ENCODE measurements at places on chromosomes 3 and 15. TPM values are rescaled to one million over a fixed set of nuclear protein-coding genes. Genes with fewer than 3 reads are reported as not detected.

GRCh38 chr3:193991666-193992424 lies 144.1 kb upstream of the HES1 start:
- H3K4me3 ChIP-seq = no peak overlapping the region
- H3K27me3 ChIP-seq = peaks cover 7% of the 10 kb centered on the region
- no peak overlapping the region for H3K27ac ChIP-seq
- H3K4me1 ChIP-seq = no peaks in the 10 kb centered on the region
- no peaks in the 10 kb centered on the region for H3K36me3 ChIP-seq

GRCh38 chr15:89139613-89140499 lies 51.6 kb downstream of the ABHD2 start:
- no peak overlapping the region for H3K4me3 ChIP-seq
- H3K36me3 ChIP-seq = peaks cover 25% of the 10 kb centered on the region
- H3K4me1 ChIP-seq = peaks cover 40% of the 10 kb centered on the region
- no peaks in the 10 kb centered on the region for H3K27me3 ChIP-seq
- DNase-seq = no peak
- no peak overlapping the region for H3K27ac ChIP-seq

DNA sequence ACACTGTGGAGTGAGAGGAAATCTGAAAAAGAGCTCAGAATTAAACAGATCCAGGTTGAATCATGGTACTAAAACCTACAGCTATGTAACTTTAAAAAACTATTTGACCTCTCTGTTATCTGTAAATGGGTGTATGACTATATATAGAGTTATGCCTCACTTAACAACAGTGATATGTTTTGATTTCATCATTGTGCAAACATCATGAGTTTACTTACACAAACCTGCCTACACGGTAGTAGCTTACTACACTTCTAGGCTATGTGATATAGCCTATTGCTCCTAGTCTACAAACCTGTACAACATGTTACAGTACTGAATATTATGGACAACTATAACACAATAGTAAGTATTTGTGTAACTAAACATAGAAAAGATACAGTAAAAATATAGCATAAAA lies 191.6 kb upstream of the MEIS2 start:
- DNase-seq = no peak
- H3K27ac ChIP-seq = no peak overlapping the region
- no peak overlapping the region for H3K4me3 ChIP-seq
- no peaks in the 10 kb centered on the region for H3K27me3 ChIP-seq
- H3K36me3 ChIP-seq = no peaks in the 10 kb centered on the region

DNA sequence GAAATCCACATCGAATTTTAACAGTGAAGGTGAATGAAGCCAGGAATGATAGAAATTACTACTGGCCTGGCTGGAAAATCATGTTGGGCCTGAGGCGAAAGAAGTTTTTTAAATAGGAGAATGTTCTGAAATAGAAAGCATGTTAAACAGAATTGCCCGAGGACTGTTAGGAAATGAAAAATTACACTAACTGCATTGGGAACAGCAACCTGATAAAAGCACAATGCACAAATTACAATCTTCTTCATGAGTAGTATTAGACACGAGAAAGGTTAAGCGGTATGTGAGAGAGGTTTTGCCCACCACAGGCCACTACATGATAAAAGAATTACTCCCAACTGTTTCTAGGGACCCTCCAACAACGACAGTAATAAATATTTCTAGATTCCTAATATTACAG lies 18.9 kb downstream of the GBE1 start:
- no peaks in the 10 kb centered on the region for H3K27me3 ChIP-seq
- H3K4me3 ChIP-seq = no peak overlapping the region
- peaks cover 11% of the 10 kb centered on the region for H3K36me3 ChIP-seq
- H3K27ac ChIP-seq = no peak overlapping the region
- peaks cover 7% of the 10 kb centered on the region for H3K4me1 ChIP-seq

DNA sequence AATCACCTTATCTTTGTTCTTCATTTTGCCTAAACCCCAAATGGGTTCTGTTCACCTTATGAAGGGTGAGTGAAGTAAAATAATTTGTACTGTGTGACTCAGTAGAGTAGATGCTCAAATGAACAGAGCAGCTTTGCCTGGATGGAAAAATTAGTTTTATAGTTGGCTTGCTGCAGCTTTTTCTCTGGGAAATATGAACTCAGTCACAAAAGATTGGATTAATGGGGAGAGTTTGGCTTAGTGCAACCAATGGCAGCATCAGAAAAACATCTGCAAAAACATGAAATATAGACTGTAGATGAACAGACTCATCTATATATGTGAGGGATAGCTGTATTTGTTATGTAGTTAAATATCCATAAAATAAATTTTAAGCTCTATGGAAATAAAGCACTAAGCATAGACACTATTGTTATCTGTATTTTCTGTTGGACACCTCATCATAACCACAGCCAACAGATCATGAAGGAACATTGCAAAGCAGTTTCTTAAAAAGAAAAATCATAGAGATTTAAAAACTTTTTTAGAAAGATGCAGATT lies 181.3 kb downstream of the ECT2 start:
- no peak overlapping the region for H3K4me3 ChIP-seq
- DNase-seq = no peak
- H3K27ac ChIP-seq = no peak overlapping the region

GRCh38 chr3:57093971-57094535 lies 33.6 kb downstream of the SPATA12 start:
- H3K27me3 ChIP-seq = peaks cover 7% of the 10 kb centered on the region
- no peak for DNase-seq
- no peak overlapping the region for H3K27ac ChIP-seq
- H3K4me3 ChIP-seq = no peak overlapping the region
- H3K36me3 ChIP-seq = no peaks in the 10 kb centered on the region

DNA sequence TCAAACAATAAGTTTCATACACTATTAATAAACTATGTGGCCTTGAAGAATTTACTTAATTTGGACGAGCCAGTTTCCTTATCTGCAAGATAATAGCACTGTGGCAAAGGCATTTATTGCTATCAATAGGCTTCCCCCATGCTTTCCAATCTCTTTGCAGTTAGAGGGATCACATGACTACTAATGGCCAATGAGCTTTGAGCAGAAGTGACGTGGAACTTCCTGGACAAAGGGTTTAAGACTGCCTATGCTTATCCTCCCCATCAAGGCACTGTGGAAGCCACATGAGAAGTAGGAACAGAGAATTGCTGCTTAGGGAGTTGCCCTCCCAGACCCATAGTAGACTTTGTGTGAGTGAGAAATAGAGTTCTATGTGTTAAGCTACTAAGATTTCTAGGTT lies 16.7 kb upstream of the ZMAT3 start:
- H3K27me3 ChIP-seq = no peaks in the 10 kb centered on the region
- H3K36me3 ChIP-seq = no peaks in the 10 kb centered on the region
- DNase-seq = no peak
- no peak overlapping the region for H3K27ac ChIP-seq

GRCh38 chr3:194369522-194370279 lies at the start of gene LRRC15:
LRRC15 (minus strand) TSS chr3:194369743; CDS start chr3:194361043, 8,700 bp downstream.
- H3K27me3 ChIP-seq = peaks cover 26% of the 10 kb centered on the region
- DNase-seq = no peak
- H3K36me3 ChIP-seq = no peaks in the 10 kb centered on the region
- H3K4me1 ChIP-seq = no peaks in the 10 kb centered on the region

GRCh38 chr3:172616031-172616461 lies 92.8 kb upstream of the TNFSF10 start:
- no peak overlapping the region for H3K4me3 ChIP-seq
- H3K36me3 ChIP-seq = peaks cover 4% of the 10 kb centered on the region
- no peak for DNase-seq
- H3K4me1 ChIP-seq = peaks cover 15% of the 10 kb centered on the region
- no peaks in the 10 kb centered on the region for H3K27me3 ChIP-seq

GRCh38 chr3:130692455-130692854 lies 54.2 kb downstream of the PIK3R4 start:
- H3K27ac ChIP-seq = no peak overlapping the region
- DNase-seq = no peak
- peaks cover 6% of the 10 kb centered on the region for H3K4me1 ChIP-seq
- H3K36me3 ChIP-seq = peaks cover 43% of the 10 kb centered on the region
- H3K27me3 ChIP-seq = no peaks in the 10 kb centered on the region

DNA sequence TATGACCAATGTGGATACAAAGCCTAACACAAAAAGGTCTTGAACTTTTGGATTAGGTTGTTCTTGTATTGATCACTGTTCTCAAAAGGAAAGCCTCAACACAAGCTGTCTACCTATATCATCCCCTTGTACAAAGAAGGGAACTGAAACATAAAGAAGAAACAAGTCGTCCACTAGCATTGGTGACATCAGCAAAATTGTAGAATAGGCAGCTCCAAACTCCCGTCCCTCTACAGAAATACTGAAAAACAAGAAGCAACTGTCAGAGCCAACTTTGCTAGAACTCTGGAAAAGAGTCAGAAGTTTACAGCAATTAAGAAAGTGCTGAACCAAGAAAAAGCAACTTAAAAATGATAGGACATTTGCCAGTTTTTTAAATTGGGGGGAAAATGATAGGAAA lies 7.5 kb upstream of the NR1I2 start:
- no peak overlapping the region for H3K27ac ChIP-seq
- no peak for DNase-seq
- no peaks in the 10 kb centered on the region for H3K4me1 ChIP-seq

- H3K27me3 ChIP-seq = no peaks in the 10 kb centered on the region
- no peaks in the 10 kb centered on the region for H3K36me3 ChIP-seq
- H3K4me1 ChIP-seq = peaks cover 8% of the 10 kb centered on the region
- no peak for DNase-seq
- no peak overlapping the region for H3K4me3 ChIP-seq
- no peak overlapping the region for H3K27ac ChIP-seq
Measured at GRCh38 chr15:99562238-99562637, 3.5 kb upstream of the MEF2A start.

DNA sequence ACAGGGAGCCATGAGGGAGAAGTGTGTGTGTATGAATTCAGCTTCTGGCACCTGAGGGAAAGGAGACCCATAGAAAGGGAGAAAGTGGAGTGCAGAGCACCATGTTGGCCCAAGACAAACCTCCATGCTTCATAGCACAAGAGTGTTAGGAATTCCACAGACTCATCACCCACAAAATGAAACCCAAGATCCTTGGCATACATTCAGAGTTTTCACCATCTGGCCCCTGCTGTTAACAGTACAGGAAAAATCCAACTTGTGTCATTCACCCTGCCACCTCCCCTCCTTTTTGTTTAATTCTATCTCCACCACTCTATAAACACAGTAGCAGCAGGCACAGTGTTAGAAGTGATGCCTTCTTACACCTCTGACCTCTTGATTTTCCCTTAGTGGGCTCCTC lies 60.0 kb upstream of the MNS1 start:
- H3K4me3 ChIP-seq = no peak overlapping the region
- H3K4me1 ChIP-seq = no peaks in the 10 kb centered on the region
- H3K27me3 ChIP-seq = peaks cover 15% of the 10 kb centered on the region
- H3K27ac ChIP-seq = no peak overlapping the region
- DNase-seq = no peak
- no peaks in the 10 kb centered on the region for H3K36me3 ChIP-seq

- no peak for DNase-seq
- no peak overlapping the region for H3K4me3 ChIP-seq
- no peak overlapping the region for H3K27ac ChIP-seq
- no peaks in the 10 kb centered on the region for H3K4me1 ChIP-seq
Measured at GRCh38 chr3:17592956-17593355, 149.5 kb downstream of the TBC1D5 start.

GRCh38 chr15:75346796-75347221 lies at the start of gene NEIL1:
NEIL1 (plus strand) TSS chr15:75347039; CDS start chr15:75348906, 1,867 bp downstream.
- peak within 1 kb of the TSS; percentile 70 for H3K4me3 ChIP-seq
- H3K36me3 ChIP-seq = peaks cover 12% of the 10 kb centered on the region
- no peak for DNase-seq
- peaks cover 5% of the 10 kb centered on the region for H3K27me3 ChIP-seq
- peak within 1 kb of the TSS; percentile 5 for H3K27ac ChIP-seq

GRCh38 chr15:100988857-100989256 lies 69.7 kb downstream of the LRRK1 start:
- no peak for DNase-seq
- H3K4me3 ChIP-seq = no peak overlapping the region
- H3K27me3 ChIP-seq = peaks cover 14% of the 10 kb centered on the region
- no peak overlapping the region for H3K27ac ChIP-seq
- no peaks in the 10 kb centered on the region for H3K4me1 ChIP-seq

DNA sequence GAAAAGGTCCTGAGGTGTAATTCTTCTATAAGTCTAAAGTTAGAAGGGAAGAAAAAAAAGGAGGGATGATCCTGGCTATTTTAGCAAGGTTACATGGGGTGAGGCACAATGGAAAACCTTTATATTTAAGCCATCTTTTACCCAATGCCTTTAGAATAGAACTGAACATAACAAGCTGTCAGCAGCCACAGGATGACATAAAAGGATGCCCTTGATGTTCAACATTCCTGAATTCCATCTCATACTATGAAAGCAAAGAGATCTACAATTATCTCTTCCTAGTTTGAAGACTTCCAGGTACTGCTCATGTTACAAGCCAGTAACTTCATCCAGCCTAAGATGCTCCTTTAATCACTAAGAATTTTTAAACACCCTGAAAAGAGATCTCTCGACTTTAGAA lies 26.9 kb downstream of the NEK10 start:
- H3K27me3 ChIP-seq = no peaks in the 10 kb centered on the region
- DNase-seq = no peak
- H3K36me3 ChIP-seq = no peaks in the 10 kb centered on the region
- no peak overlapping the region for H3K27ac ChIP-seq

DNA sequence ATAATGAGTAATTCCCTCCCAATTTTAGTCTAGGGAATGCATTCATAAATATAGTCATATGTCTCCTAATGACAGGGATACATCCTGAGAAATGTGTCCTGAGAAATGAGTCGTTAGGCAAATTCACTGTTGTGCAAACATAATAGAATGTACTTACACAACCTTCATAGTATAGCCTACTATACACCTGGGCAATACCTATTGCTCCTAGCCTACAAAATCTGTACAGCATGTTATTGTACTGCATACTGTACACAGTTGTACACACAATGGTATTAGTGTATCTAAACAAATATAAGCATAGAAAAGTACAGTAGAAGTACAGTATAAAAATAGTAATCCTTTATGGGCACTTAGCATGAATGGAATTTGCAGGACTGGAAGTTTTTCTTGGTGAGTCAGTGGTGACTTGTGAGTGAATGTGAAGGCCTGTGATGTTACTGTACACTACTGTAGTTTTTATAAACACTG lies 6.6 kb downstream of the DTWD1 start:
- H3K27ac ChIP-seq = no peak overlapping the region
- no peak overlapping the region for H3K4me3 ChIP-seq
- H3K36me3 ChIP-seq = peaks cover 32% of the 10 kb centered on the region
- no peak for DNase-seq
- H3K27me3 ChIP-seq = no peaks in the 10 kb centered on the region

GRCh38 chr3:78645628-78646310 lies 1122.0 kb downstream of the ROBO1 start:
- no peaks in the 10 kb centered on the region for H3K36me3 ChIP-seq
- no peaks in the 10 kb centered on the region for H3K4me1 ChIP-seq
- H3K27ac ChIP-seq = no peak overlapping the region
- no peaks in the 10 kb centered on the region for H3K27me3 ChIP-seq
- no peak for DNase-seq
- H3K4me3 ChIP-seq = no peak overlapping the region

The SLC4A7 gene
- total RNA-seq = 46.4 TPM

The CELSR3 gene
- total RNA-seq = 8.1 TPM

The RBP2 gene
- total RNA-seq = not detected

The MUSTN1 gene
- 2.8 TPM for total RNA-seq

The KBTBD13 gene
- not detected for total RNA-seq

The ITGA11 gene
- 3.2 TPM for total RNA-seq

The HHATL gene
- not detected for total RNA-seq

The EOMES gene
- total RNA-seq = 0.25 TPM

The SLC24A1 gene
- 9.5 TPM for total RNA-seq

The COL7A1 gene
- 0.85 TPM for total RNA-seq

The IREB2 gene
- 50.8 TPM for total RNA-seq

The DPPA4 gene
- 1.5 TPM for total RNA-seq

The CDCP1 gene
- 5.8 TPM for total RNA-seq

The GRK7 gene
- total RNA-seq = not detected

The TRPC1 gene
- 6.2 TPM for total RNA-seq

The GCNT3 gene
- not detected for total RNA-seq

The ERICH6 gene
- not detected for total RNA-seq

The SLC9C1 gene
- not detected for total RNA-seq

The CNTN3 gene
- not detected for total RNA-seq

The RNF7 gene
- total RNA-seq = 38.0 TPM

The C2CD4A gene
- 0.61 TPM for total RNA-seq

All from activated CD4-positive, alpha-beta T cell treated with anti-CD3 and anti-CD28 coated beads for 36 hours (primary cell).